Fibroblast of skin of left quadriceps (primary cell): ENCODE measurements at places on chromosomes 13 and 19.

DNA sequence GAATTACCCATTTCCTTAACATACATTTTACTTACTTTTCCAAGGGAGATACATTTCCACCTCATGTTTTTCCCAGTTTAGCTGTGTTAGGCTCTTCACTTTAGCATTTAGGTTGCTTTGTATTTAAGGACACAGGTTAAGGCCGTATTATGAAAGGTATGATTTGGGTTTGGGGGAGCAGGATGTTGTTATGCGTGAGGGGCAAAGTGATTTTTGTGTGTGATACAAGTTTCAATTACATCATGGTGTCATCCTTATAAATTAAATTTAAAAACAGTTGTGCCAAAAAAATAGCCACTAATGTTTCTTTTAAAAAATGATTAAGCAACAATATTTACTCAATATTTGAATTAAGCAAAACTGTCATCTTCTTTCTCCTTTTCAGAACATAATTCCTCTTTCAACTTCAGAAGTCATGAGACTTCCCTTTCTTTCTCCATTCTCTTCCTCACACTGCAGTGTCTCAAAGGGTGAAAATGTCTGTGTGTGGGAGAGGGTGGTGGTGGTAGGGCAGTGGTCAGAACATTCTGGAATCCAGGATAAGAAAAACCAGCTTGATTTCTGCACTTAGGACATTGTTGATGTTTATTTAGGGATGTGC lies 126.2 kb downstream of the KCNRG start:
- no peak for DNase-seq

DNA sequence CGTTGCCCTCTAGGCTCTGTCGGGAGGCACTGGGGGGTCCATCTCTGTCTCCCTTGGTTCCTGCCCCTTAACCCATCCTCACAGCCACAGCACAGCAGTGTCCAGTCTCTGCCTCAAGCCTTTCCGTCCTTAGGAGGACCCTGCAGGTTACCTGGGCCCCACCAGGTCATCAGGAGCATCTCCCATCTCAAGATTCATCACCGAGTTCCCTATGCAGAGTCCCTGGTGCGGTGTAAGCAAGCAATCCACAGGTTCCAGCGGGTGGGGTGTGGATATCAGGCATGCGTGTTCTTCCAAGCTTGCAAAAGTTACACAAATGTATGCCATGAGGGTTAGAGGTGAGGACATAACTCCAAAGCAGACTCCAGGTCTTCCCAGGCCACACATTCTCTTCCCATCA lies 20.9 kb upstream of the GAS6 start:
- DNase-seq, result no peak

GRCh38 chr19:840519-841206 lies at the start of gene PRTN3:
TSS of gene PRTN3 (plus strand) at chr19:840999. CDS start at chr19:841009, 10 bp downstream.
- DNase-seq, result no peak

GRCh38 chr19:29845574-29846176 lies 33.9 kb downstream of the CCNE1 start:
- no peak for DNase-seq

GRCh38 chr19:38666663-38667511 lies 19.4 kb downstream of the ACTN4 start:
- no peak for DNase-seq

DNA sequence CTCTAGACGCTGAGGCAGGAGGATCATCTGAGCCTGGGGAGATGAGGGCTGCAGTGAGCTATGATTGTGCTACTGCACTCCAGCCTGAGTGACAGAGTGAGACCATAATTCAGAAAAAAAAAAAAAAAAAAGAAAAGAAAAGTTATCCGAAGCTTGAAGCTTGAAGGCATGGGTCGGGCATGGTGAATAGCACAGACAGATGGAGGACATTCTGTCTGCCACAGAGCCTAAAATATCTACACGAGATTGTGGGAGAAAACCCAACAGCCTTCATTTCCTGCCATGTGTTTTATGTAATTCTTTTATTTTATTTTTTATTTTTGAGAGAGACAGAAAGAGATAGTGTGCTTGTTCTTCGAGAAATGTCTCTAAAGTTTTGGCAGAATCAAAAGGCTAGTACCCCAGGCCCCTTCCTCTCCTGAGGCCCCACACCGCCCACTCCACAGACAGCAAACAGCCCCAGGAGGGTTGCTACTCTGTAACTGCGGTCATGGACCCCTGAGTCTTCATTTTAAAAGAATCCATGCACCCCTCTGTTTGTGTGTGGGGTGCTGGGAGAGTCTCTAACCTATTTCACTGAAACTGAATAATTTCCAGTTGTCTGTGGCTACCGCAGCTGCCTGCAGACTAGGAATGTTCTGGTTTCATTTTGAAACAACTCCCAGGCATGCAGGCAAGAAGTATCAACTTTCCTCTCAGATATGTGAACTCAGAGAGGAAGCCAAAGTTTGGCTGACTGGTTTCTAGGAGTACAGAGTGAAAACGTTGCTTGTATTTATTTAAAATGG lies 38.4 kb upstream of the RCBTB2 start:
- DNase-seq, result peak; percentile 60

GRCh38 chr13:54965881-54966280 lies 1937.3 kb downstream of the OLFM4 start:
- DNase-seq, result no peak

DNA sequence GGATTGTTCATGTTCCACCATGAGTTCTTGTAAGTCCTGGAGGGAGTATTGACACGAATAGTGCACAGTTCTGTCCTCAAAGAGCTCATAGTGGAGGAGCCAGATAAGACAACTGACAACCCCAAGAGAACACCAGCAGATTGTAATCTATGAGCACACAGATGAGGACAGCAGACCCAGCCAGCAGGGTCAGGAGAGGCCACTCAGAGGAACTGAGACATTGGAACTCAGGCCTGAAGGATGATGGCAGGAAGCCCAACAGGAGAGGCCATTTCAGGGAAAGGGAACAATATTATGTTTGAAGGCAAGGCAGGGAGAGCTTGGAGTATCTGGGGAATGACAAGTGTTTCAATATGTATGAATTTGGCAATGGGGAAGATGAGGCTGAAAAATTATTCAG lies 63.7 kb upstream of the IPO5 start:
- DNase-seq, result no peak

- DNase-seq, result no peak
Measured at GRCh38 chr19:4086411-4086867, 19.7 kb upstream of the ZBTB7A start.

- no peak for DNase-seq
Measured at GRCh38 chr19:49331616-49332055, 3.6 kb upstream of the CD37 start.

DNA sequence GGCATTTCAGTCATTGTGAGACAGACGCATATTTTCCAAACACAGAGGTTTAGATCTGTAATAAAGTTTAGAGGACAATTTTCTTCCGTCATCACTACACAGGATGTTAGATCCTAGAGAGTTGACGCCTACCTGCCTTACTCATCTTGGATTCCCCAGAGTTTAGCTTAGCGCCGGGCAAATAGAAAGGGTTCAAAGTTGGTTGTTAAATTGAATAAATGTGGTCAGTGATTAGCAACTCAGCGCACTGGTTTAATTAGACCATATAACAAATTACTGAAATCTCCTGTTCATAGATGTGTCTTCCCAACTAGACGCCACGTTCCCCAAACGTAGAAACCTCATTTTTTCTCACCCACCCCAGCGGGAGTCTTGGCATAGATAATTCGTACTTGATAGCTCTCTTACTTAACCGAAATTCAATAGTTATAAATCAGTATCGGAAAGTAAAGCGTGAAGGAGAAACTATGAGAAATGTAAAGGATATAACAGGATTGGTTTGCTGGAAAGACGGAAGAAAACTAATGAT lies 726 bp upstream of the UFM1 start:
- DNase-seq, result peak; percentile 1
